ENCODE measurements at places on chromosomes 1 and 21.

- DNase-seq, result no peak
Measured at GRCh38 chr1:64518692-64519481, 49.0 kb downstream of the CACHD1 start.

- DNase-seq, result no peak
Measured at GRCh38 chr1:34409689-34410229, 233.1 kb downstream of the C1orf94 start.

GRCh38 chr1:89065079-89065868, at the start of gene GBP1:
Gene GBP1 (minus strand): TSS chr1:89065208. CDS start chr1:89063234, 1,974 bp downstream.
- peak; percentile 85 for DNase-seq

GRCh38 chr1:152585586-152585985, 5.3 kb upstream of the LCE3D start:
- DNase-seq, result no peak

- no peak for DNase-seq
Measured at GRCh38 chr1:8077602-8078001, 51.5 kb upstream of the ERRFI1 start.

DNA sequence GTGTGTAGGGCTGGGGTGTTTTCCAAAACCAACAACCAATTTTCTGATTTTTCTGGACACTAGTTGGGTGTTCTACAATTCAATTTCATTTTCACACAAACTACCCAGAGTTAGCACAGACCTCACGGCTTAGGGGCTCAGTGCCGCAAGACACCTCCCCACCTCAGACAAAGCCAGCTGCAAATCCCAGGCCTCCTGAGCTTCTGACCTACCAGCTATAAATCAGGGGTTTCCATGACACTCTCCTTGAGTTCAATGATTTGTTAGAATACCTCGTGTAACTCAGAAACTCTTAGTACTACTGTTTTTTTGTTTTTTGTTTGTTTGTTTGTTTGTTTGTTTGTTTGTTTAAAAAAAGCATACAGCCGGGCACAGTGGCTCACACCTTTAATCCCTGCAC, 28.7 kb upstream of the FAM89A start:
- no peak for DNase-seq

DNA sequence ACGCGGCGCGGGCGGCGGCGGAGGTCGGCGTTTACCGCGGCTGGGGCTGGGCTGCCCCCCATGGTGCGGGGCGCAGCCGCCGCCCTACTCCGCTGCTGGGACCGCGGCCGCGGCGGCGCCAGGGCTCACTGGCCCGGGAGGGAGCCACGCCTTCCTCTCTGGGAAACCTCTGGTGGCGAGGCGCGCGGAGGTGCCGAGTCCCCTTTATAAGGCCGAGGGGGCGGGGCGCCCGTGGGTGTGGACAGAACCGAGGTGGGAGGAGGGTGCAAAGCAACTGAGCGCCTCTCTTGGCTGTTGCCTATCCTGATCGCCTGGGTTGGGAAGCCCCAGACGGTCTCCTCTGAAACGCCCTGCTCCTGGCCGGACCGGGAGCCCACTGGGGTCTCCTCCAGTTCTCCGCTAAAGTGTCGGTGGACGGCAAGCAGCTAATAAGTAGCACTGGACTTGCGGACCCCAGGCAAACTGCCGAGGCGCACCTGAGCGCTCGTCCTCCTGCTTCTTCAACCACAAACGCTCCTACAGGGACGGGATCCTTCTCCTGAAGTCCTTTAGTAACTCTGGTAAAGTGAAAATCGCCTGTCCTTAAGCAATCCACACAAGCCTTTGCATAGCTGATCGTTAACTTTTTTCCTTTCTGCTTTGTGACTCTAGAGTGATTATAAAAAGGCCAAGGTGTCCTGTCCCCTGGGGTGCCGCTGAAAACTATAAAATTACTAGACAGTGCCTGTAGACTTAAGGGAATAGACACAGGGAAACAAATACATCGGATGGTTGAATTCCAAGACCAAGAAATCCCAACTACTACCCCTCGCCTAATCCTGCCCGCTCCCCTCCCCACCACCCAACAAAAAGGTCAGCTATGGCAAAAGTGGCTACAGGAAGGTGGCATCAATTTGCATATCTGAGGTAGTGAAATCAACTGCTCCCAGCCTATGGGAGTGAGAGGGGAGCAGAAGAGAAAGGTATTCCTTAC, at the start of gene PTGER3:
Gene PTGER3, minus strand, starts transcription at position 182 of the 973 bp plus-strand sequence. CDS start 239 bp downstream, outside the sequence.
- DNase-seq, result peak; percentile 49

DNA sequence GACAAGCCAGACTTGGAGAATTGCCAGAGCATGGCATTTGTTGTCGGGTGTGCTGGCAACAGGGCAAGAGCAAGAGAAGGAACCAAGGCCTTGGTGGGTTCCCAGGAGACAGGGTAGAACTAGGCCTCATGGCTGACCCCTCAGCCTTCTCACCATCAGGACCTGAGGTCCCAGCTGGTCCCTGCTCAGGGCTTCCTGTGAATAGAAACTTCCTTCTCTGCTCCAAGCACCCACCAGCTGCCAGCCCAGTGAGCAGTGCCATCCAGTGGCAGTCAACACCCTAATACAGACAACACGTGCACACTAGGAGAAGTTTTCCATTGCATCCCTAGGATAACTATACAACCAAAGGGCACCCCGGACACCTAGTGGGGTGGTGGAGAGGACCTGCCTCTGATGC, 22.8 kb downstream of the S100A6 start:
- no peak for DNase-seq

DNA sequence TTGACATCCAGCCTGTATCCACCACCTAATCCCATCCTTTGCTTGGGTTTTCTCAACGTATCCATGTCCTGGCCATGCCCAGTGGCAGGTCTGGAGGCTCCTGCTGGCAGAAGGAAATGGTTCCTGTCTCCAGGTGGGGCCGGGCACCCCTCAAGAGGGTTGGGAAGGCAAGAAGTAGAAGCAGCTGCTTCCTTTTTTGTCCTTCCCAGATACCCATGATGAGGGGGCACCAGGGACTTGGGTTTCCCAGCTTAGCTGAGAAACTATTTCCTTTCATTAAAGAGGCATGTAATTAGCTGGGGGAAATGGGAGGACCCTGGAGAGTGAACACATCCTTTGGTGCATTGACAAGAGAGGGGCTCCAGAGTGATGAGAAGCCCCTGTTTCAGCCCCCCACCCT, 21.1 kb upstream of the SLC45A3 start:
- no peak for DNase-seq

- DNase-seq, result no peak
Measured at GRCh38 chr1:236465231-236465958, 58.4 kb upstream of the LGALS8 start.

DNA sequence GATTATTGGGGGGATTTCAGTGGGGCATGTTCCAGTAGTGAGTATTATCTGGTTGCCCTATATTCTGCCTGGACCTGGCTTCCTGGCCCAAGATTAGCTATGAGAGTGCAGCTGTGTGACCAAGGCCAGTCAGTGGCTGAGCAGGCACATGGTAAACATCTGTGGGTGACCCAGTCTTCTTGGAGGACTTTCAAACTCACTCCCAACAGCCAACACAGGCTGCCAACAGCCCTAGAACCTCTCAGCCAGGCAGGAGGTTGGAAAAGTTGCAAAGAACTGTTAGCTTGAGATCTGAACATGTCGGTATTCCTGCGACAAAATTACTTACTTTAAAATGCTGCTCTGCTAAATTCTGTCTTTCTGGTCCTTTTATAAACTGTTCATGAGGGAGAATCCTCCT, 192.4 kb downstream of the TGFBR3 start:
- DNase-seq, result peak; percentile 94

GRCh38 chr1:87091425-87091824, 177.0 kb downstream of the HS2ST1 start:
- no peak for DNase-seq

DNA sequence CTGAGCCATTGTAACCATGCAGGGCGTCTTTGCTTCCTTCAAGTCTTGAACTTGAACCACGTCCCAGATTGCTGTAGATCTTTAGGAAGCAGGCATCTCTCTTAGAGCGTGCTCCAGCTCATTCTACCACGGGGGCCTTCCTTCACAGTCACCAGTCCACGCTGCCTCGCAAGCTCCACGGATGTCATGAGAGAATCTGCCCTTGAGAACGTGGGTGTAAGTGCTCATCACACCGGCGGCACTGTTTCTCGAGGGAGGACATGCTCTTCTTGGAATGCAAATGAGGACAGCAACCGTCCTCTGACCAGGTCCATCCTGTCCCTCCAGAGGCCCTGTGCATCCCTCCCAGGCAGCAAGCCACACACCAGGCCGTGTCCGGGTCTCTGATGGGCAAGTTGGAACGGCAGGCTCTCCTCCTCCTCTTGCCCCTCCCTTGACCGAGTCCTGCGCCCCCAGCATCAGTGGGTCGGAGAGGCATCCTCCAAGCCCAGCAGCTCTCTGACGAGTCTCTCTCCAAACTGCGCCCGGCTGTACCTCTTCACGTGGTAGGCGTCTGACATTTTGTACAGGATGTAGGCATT, 103.1 kb downstream of the PGBD5 start:
- no peak for DNase-seq

DNA sequence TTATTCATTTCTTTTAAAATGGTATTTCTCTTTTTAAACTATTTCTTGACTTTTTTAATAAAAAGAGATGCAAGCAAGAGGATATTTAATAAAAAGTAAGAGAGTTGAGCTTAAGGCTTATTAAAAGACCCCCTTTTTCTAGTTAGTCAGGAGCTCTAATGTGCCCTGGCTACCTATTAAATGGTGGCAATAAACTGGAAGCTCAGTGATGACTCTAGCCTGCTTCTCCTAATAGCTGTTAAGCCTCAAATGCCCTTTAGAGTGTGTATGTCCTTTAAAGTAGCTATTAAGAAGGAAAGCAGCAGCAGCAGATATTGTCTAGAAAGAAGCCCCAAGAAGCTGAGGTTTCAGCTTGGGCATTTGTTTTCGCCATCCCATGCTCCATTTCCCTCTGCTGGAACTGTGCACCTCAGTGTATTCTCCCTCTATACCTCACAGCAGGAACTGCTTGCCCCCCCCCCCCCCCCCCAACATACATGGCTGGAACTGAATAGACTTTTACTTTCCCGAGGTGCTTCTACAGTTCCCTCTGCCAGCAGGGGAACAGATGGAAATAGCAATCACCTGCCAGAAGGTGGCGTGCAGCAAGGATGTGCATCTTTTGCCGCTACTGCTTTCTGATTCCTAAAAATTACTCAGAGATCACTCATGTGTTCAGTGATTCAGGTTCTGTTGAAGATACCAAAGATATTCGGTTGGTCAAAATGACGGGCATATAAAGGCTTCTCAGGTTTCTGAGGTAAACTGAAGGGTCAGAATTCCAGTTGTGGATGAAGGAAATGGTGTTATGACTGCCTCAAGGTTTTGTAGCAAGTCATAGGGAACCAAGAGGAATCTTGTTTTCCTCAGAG, 2.5 kb downstream of the RGS4 start:
- peak; percentile 87 for DNase-seq

DNA sequence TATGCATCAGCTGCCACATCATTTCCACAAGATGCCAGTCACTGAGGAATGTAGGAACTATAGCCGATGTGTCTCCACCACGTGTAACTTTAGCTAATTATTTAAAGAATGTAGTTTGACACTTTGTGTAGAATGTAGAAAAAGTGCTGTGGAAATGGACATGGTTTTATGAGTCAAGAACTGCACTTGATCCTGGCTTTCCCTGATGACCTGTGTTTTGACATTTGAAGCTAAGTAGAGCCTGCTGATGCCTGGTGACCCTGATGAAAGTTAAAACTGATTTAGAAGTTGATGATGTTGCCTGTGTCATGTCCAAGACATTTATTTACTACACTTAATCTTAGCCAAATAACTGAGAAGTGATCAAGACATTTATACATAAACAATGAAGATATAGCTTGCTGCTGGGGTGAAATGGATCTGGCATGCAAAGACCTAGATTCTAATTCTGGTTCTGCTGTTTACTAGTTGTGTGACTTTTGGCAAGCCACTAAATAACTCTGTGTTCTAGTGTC, 4.4 kb upstream of the OSBPL9 start:
- peak; percentile 41 for DNase-seq

- DNase-seq, result no peak
Measured at GRCh38 chr1:27322569-27323240, 742 bp downstream of the TMEM222 start.

- DNase-seq, result no peak
Measured at GRCh38 chr1:54004481-54005049, 13.4 kb downstream of the LDLRAD1 start.

DNA sequence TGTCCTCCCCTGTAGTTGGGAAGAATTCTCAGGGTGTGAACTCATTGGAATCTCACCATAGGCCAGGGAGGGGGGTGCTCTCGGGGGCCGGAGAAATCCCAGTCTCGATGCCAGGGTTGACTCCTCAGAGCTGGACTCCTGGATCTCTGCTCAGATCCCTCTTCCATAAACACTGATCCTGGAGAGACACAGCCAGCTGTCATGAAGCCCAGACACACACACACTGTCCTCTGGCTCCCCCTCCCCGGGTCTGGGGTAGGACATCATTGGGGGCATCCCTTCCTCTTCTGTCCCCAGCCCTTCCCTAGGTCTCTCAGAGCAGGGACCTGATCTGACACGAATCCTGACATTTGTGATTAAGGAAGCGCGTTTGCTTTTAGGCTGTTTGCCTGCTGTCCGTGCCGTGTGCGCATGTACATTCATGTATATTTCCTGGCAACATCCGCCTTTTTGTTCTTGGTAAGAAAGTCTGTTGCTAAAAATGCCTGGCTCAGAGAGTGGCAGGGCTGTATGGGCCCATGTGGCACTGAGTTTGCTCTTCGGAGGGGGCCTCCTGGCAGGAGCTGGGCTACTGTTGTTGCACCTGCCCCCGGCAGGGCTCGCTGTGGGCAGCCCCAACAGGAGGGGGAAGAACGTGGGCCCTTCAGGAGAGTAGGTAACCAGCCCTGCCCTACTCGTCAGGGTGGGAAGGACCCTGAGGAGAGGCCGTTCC, 45.4 kb upstream of the SELENON start:
- DNase-seq, result no peak

- DNase-seq, result peak; percentile 3
Measured at GRCh38 chr21:46347791-46348381, 23.9 kb downstream of the PCNT start.

GRCh38 chr1:66300972-66301451, 232.9 kb upstream of the SGIP1 start:
- DNase-seq, result no peak

DNA sequence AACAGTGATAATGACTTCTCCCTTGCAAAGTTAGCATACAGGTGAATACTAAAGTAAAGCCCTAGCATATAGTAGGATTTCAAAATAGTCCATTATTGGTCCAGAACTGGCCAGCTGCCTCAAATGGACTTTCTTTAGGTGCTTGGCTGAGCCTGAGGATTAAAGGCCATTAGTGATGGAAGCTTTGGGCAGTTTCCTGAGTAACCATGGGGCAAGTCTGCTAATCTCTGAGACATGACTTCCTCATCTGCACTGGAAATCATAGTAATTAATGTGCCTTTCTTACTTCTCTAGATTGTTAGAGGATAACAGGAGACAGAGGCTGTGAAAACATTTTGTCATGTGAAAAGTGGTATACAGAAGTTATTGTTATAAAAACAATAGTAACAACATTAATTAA, 156.5 kb upstream of the UBE2U start:
- no peak for DNase-seq

GRCh38 chr1:183310753-183311479, 107.3 kb downstream of the NMNAT2 start:
- no peak for DNase-seq
